Epithelial cell of esophagus (primary cell): ENCODE measurements at places on chromosomes 5 and 9.

GRCh38 chr9:16688814-16689213 lies 181.7 kb downstream of the BNC2 start:
- DNase-seq, result no peak

DNA sequence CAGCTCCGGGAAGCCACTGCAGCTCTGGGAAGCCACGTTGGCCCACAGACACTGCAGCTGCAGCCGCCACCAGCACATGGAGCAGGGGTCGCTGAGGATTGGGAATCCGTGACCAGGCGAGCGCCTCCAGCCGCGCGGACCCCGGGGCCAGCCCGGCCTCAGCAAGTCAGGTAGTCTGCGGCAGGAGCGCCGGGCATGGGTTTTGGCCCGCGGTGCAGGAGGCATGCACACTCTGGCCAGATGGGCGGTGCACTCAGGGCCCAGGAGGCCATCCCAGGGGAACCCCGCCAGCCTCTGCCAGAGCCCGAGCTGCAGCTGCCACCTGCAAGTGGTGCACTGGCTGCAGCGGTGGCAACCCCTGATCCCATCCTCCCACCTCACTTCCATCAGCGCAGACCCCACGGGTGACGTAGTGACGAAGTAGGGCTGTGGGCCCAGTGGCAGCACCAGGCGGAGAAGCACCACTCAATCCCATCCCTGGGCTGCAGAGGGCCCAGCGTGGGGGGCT lies 368.3 kb upstream of the SPATA31A5 start:
- DNase-seq, result no peak

DNA sequence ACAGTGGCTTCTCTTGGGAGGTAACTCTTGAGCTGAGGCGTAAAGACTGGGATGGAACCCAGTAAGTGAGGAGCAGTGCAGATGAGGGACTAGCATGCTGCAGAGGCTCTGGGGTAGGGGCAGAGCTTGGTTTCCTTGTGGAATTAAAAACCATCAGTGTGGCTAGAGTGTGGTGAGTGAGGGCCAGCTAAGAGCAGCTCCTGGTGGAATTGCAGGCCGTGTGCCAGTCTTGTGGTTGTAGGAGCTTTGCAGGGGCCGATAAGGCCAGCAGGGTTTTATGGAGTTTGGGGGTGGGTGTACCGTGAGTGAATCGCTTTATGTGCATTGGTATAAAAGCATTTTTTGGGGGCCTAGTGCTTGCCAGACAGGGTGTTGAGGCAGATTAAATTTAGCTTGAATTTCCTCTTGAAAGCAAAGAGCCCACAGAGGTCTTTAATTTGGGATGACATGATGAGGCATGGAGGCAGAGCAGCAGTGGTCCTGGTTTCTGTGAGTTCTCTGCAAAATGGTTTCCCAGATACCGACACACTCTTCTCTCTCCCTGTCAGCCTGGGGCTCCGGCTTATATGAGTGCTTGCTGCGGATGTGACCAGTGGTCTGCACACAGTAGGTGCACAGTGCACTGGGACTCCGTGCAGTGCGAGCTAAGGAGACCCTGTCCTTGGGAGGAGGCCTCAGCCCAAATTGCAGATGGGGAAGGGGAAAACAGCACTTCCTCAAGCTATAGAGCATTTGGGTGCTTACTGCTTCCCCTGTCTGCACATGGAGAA lies 176.4 kb upstream of the PITX1 start:
- DNase-seq, result no peak

DNA sequence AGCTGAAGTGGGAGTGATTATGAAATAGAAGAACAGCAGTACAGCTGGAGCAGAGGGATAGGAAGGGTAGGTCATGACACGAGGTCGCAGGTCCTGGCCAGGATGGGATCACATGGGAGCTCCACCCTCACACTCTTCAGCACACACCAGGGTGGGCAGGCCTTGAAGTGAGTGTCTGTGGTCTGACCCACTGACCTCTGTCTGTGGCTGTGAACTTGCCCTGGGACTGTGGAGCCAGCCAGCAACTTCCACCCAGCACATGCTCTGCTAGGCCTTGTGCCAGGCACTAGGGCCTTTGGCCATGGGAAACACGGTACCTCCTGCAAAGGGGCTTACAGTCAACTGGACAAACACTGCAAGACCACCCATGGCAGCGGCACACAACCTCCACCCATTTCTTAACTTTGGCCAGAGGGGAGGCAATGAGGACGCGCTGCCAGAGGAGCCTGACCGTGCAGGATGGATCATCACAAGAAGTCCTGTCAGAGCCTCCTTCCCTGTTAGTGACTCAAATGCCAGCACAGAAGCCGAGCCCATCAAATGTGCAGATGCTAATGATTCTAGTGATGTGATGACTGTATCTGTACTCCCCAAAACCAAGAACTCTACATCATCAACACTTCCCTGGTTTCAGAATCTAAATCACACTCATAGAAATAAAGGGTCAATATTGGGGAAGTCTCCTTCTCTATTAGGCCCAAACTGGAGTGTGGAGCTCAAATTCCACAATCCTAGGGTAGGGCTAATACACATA lies 113.6 kb downstream of the DPYSL3 start:
- DNase-seq, result no peak
